Mammary epithelial cell (primary cell): ENCODE measurements at places on chromosomes 2 and 18. TPM values are rescaled to one million over a fixed set of nuclear protein-coding genes. Genes with fewer than 3 reads are reported as not detected.
A peak's percentile ranks its signal among the peaks of the same experiment; 100 is the strongest.

Gene GCG
- total RNA-seq: not detected

- no peak for DNase-seq
Observed at GRCh38 chr2:14843507-14844204, 211.1 kb downstream of the LRATD1 start.

GRCh38 chr18:58646334-58646862 lies 17.5 kb upstream of the ALPK2 start:
- DNase-seq: no peak

Gene CRYGD
- total RNA-seq: not detected

- no peak for DNase-seq
Observed at GRCh38 chr18:33573193-33573592, 4.8 kb upstream of the ASXL3 start.

- DNase-seq: no peak
Observed at GRCh38 chr18:12998332-12999060, 7.3 kb downstream of the CEP192 start.

DNA sequence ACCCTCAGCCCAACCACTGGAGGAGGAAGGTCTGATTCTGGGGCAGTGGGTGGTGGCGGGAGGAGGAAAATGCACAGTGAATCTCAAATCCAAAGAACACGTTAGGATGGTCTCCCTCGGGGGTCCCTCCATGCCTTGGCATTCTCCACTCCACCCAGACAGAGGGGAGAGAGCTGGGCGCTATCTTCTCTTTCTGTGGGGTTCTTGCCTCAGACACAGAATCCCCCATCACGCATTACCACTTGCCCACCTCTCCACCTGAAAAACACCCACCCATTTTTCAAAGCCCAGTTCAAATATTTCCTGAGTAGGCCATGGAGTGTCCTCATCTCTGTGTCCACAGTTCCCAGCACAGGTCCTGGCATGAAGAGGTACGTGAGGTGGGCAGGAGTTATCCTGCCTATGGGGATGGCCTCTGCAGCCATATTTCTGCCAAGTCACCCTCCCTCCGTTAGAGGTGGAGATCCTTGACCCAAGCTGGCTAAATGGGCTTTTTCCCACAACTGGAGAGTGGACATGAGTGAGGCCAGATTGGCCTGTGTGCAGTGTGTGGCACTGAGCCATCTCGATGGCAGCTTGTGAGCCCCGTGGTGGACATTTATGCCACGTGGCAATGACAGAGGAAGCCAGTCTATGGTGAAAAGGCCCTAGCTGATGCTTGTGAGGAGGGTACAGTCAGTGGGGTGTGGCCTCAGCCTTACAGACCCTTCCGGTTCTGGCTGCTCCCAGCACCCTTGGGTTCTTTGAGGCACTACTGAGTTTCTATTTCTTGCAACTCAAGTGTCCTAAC lies 9.5 kb upstream of the TEX261 start:
- DNase-seq: no peak

DNA sequence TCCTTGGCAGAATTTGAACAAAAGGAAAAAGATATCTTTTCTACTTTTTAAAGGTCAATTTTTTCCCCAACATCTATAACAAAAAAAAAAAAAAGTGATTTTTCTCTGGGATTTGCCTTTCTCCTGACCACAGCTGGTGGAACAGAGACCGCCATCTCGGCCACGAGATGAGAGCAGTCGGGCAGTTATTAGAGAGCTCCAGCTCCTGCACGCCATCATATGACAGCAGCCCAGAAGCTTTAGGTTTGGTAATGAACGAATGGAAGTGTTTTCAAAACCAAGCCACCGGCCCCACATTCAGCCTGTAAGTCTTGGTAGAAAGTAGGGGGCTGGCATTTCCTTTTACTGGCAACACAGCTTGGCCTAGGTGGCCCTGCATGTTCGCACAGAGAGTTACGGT lies 94.9 kb upstream of the FZD7 start:
- no peak for DNase-seq

DNA sequence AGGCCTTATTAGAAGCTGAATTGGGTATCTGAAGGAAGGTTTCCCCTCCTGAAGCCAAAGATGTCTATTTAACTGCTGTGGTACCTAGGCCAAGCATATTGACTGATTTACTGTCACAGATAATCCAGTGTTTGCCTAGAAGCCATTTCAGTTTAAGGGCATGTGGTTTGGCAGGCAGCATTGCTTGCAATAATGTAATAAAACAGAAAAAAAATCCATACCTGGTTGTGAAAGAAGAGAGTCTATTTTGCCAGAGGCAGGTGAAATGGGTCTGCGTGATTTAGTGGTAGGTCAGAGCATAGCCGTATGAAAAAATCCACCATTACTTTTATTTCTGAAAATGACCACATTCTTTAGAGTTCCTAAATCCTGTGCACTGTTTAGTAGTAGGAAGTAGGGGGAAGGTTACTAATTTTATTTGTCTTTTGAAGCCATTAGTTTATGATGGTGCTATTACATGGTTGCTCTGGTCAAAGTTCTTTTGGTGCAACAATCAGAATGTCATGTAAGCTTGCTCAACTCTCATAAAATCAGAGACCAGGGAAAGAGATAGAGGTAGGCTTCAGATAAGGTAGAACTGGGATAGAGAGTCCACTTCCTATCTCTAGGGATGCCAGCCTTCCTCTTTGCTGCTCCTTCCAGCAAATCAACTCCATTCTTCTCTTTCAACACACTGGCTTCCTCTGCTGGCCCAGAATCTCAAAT lies 343.4 kb downstream of the GPD2 start:
- no peak for DNase-seq

DNA sequence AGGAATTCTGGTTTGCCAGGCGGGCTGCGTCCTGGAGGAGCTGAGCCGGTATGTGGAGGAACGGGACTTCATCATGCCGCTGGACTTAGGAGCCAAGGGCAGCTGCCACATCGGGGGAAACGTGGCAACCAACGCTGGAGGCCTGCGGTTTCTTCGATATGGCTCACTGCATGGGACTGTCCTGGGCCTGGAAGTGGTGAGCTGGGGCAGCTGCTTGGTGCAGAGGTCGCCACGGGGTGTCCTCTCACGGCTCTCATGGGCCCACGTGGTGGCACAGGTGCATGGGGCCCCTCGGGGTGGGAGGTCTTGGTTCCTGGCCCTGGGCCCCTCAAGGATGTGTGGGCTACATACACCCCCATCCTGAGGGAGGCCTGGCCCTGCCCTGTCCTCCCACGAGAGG lies 9.2 kb downstream of the D2HGDH start:
- DNase-seq: no peak

GRCh38 chr2:105329197-105329554 lies 359 bp downstream of the TGFBRAP1 start:
- no peak for DNase-seq

Gene REG3A
- total RNA-seq: not detected in 2 replicates

Gene UBXN4
- 72.9 and 87.1 TPM in 2 replicates for total RNA-seq

- DNase-seq: no peak
Observed at GRCh38 chr2:54402350-54402749, 53.8 kb upstream of the SPTBN1 start.

- DNase-seq: peak; percentile 33
Observed at GRCh38 chr2:172168917-172169346, 66.2 kb upstream of the DLX2 start.

DNA sequence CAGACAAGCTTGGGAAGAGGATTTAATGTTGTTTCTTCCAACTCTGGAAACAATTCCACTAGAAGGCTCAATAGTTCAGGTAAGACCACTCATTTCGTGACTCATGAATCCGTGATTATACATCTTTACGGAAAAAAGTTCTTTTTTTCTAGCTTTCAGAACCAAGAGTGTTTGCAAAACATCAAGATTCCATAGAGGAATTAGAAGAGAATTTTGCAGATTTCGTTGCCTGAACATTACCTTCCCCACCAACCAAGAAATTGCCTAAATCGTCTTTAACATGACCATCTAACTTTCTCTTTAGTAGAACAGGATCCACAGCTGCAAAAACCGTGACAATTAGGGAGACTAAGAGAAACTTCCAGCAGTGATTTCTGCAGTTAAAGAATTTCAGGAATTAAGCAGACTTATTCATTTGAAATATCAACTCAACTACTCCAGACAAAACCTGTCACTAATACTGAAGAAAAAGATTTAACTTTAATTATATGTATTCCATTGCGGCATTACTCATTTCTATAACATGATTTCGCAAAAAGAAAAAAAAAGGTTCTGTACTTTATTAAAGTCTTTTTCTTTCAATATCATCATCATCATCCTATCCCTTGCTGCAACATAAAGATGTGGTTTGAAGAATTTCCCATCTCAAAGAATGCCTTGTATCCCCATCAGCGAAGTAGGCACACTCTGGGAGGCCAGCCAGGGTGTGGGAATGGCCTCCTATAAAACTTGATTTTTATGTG lies 1.9 kb upstream of the NAB1 start:
- DNase-seq: peak; percentile 46

- no peak for DNase-seq
Observed at GRCh38 chr2:2861666-2862240, 515.9 kb downstream of the EIPR1 start.

- peak; percentile 38 for DNase-seq
Observed at GRCh38 chr2:132731441-132731840, 61.4 kb upstream of the LYPD1 start.

Gene ILKAP
- 52.7 and 54.9 TPM in 2 replicates for total RNA-seq

Gene ZFP36L2
- 26.3 TPM for total RNA-seq

DNA sequence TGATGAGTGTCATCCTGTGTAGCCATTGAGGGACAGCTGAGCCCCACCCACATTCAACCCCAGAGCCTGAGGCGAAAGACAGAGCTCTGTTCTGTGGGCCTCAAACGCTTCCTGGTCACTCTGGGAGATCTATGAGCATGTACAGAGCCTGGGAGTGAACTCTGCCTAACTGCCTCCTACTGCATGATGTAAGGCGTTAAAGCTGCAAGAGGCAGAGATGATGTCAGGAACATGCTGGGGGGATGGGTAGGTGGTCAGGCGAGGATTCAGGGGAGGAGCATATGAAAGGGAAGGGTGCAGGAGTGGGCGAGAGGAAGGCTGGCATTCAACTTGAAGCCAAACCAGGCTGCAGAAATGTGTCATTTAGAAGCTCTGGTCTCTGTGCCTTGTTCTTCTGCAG lies 181.0 kb downstream of the TFCP2L1 start:
- DNase-seq: no peak

DNA sequence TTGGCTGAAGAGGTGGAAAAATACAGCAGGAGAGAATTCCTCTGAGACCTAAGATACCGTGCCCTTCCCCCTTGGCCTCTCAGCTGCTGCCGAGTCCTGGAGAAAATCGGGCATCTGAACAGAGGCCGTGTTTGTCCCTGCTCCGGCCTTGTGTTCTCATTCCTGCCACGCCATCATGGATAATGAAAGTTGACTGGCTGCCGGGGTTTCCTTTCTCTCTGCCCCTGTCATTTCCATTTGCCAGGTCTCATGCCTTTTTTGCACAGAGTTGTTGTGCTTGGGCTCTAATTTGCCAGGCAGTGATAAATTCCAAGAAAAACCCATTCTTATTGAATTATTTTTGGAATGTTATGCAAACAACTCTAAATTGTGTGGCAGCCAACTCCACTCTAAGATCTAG lies 496.9 kb upstream of the TNP1 start:
- no peak for DNase-seq

Gene AFF3
- not detected for total RNA-seq

- DNase-seq: no peak
Observed at GRCh38 chr2:16325976-16326510, 339.6 kb downstream of the CYRIA start.

DNA sequence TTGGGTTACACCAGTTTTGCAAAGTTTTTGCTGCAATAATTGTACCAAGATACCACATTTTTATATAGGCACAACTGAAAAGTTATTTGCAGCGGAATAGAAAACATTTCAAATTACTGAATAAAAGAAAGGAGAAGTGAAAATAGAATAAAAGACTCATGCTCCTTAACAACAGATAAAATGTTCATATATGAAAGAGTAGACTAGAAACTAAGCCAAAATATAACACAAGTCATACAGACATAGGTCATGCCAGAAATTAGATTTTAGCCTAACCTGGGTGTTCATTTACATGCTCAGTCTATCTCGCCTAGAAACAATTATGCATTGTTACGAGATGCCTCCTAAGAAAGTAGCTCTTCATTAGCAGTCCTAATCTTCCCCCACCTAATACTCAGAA lies 16.4 kb upstream of the MAP3K20 start:
- no peak for DNase-seq

- no peak for DNase-seq
Observed at GRCh38 chr18:58952858-58953257, 88.2 kb downstream of the ZNF532 start.

DNA sequence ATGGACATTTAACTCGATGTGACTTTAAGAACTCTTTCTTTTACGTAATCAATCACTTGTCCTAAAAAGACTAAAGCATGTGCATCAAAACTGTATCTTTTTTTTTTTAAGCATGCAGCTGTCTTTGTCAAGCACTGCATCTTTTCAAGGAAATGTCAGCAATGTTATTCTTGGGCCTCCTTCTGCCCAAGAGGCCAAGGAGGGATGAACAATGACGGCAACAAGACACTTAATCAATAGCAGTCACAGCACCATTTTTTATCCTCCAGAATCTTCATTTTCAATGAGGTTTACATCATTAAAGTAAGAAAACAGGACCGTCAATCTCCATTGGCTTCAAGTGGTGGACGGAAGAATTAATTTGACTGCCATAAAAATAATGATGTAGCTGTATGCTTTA lies 253.8 kb downstream of the AFF3 start:
- DNase-seq: no peak

Gene VAMP8
- total RNA-seq: 94.0 TPM

DNA sequence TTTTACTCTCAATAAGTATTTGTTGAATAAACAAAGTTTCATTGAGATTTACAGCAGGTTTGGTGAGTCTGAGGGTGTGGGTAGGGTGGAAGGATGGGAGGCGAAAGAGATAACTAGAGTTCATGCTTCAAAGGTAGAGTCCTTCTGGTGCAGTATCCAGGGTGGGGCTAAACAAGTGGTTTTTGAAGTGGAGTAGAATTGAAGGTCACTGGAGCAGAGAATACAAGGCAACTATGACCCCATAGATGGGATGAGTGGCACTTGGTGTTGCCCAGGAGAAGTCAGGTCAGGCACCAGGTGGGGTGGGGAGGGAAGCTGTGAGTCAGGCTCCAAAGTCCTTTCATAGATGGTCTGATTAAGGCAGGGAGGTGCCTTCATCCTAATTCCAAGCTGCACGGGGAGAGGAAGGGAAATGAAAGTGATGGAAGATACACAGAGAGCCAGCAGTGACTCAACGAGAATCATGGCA lies 6.6 kb upstream of the CAB39 start:
- DNase-seq: peak; percentile 57

- DNase-seq: peak; percentile 61
Observed at GRCh38 chr2:43459446-43460173, 136.2 kb downstream of the THADA start.

DNA sequence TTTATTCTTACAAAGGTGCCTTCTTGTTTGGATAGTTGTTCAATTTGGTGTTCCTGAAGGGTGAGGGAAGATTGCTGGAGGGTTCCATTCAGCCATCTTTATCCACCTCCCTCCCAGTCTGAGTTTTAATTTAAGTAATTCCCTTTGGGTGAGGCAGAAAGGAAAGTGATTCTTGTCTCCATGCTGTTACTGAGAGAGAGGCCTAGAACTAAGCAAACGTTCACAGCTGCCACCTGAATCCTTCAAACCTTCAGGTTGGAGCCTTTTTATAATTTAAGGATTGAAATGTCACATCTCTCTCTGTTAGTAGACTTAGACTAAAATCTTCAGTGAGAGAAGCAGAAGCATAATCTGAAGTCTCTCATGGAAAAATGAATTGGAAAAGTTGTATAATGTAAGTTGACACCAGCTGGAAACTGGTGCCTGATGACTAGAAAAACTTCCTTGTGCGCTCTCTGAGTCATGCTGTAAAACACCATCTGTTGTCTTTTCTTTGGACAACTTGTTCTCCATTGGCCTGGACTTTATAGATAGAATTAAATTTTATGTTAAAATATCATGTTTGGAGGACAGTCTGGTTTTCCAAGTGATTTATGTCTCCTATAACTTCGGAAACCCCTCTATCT lies 14.6 kb downstream of the STRADB start:
- DNase-seq: peak; percentile 53
